ENCODE measurements at places on chromosomes 7 and 10.

GRCh38 chr10:71938211-71938610 is 26.0 kb upstream of the CHST3 start:
- DNase-seq = no peak

GRCh38 chr10:6229746-6230145 is 27.0 kb downstream of the PFKFB3 start:
- no peak for DNase-seq

DNA sequence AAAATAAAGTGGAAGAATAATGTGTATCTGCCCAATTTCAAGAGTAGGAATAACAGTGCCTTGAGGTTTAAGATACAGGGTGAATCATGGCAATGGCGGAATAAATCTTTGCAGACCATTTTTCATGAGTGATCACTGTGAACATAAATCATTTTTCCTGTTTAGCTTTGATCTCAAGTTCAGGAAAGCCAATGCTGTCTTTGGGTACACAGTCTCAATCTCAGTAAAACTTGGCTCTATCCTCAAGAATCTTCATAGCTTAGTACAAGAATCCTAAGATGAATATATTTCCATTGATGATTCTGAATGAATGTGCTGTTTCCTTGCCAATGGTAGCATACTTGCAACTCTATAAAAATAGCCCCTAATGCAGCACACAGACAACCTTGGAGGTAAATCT is 6.8 kb downstream of the NAMPT start:
- no peak for DNase-seq

DNA sequence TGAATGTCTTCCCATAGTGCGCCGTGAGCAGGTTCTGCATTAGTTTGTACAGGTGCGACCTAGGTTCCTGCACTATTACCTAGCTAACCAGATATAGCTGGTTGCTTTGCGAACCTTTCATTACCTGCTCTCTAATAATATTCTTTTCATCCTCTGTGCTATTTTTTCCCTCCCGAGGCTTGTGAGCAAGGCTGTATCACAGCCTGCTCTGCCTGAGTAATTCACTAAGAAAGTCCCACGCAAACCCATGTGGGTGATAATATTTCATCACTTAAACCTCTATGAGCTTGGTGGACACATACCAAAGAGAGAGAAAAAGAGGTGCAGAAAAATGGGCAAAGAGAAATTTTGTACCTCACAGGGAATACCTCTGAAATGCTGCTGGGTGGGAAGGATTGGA is 8.4 kb downstream of the INHBA start:
- DNase-seq = no peak

DNA sequence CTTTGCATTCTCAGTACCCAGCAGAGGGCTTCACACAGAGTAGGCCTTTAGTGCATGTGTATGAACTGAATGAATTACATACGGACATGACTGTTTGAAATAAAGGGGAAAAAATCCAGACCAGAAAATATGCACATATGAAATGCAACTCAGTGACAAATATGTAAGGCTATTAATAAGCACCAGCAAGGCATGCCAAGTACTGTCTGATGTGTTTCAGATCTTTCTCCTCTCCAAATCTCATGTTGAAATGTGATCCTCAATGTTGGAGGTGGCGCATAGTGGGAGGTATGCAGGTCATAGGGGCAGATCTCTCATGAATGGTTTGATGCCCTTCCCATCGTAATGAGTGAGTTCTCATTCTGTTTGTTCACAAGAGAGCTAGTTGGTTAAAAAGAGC is 87.3 kb upstream of the TOMM7 start:
- no peak for DNase-seq

DNA sequence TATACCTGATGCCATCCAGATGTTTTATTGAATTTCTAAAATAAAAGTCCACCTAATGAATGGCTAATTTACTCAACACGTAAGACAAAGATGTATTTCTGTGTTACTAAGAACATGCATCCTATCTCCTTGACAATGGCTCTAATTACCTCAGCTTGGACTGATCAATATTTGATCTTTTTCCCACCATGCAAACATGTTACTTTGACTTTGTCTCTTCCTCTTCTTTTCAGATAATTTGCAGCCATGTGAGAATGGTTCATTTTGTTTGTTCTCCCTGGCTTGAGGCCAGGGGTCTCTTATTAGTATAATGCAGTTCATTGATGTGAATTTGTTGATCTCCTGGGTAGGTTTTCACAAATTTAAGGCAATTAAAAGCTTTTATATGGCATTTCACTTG is 302.1 kb downstream of the ADK start:
- no peak for DNase-seq

DNA sequence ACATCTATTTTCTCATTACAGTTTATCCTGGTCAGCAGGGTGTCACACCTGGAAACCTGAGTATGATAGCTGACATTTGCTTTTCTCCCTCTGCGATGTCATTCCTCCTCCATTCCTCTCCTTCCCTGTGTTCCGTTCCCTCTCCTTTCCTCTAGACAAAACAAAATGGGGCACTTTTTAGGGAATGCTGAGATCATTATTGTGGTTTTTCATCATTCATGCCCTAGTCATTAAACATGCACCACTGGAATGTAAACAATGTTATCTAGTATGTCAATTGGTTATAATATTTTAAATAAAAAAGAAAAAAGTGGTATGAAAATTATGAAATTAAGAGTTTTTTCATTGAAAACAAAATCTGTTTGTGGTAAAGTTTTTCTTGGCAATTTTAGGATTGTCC is 132.6 kb downstream of the MAPK8 start:
- no peak for DNase-seq

- DNase-seq = no peak
Observed at GRCh38 chr7:42573881-42574672, 337.1 kb upstream of the GLI3 start.

DNA sequence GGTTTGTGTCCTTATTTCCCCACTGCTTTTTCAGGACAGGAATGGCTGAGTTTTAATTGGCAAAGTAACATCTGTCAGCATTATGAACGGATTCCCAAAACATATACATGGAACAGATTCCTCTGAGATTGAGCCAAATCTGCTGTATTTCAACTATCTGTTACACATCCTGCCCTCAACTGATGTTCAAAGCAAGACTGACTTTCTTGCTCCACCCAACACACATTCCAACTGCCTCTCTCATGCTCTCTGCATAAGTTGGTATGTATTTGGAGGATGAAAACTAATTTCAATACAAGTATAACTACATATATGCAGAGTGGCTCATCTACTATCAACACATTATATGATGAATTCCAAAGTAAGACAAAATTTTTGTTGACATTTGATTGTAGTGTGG is 342.2 kb downstream of the GATA3 start:
- DNase-seq = no peak

DNA sequence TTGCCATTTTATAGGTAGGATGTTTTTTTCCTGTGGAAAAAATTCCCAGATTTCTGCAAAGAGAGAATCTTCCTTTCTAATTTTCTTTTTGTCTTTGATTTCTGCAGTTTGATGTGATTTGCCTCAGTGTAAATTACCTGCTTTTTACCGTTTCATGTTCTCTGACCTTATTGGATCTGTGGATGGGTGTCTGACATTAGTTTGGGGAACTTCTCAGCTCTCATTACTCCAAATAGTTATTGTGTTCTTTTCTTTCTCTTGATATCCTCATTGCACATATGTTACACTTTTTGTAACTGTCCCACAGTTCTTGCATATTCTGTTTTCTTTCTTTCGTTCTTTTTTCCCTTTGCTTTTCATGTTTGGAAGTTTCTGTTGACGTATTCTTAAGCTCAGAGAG is 28.5 kb downstream of the NACAD start:
- no peak for DNase-seq

GRCh38 chr10:123790132-123790885 is 101.3 kb downstream of the CPXM2 start:
- no peak for DNase-seq

- no peak for DNase-seq
Observed at GRCh38 chr7:149071641-149072437, 18.7 kb downstream of the ZNF786 start.
